Naive thymus-derived CD8-positive, alpha-beta T cell (primary cell): ENCODE measurements at places on chromosomes 13 and 19.

GRCh38 chr19:48933382-48933932, at the start of gene DHDH:
Gene DHDH (plus strand): TSS chr19:48933699. CDS start chr19:48933722, 23 bp downstream.
- DNase-seq = peak; percentile 84
- H3K4me1 ChIP-seq = peaks cover 9% of the 10 kb centered on the region
- H3K4me3 ChIP-seq = peak within 1 kb of the TSS; percentile 92
- H3K27me3 ChIP-seq = peaks cover 3% of the 10 kb centered on the region
- H3K36me3 ChIP-seq = no peaks in the 10 kb centered on the region
- peak within 1 kb of the TSS; percentile 92 for H3K27ac ChIP-seq

DNA sequence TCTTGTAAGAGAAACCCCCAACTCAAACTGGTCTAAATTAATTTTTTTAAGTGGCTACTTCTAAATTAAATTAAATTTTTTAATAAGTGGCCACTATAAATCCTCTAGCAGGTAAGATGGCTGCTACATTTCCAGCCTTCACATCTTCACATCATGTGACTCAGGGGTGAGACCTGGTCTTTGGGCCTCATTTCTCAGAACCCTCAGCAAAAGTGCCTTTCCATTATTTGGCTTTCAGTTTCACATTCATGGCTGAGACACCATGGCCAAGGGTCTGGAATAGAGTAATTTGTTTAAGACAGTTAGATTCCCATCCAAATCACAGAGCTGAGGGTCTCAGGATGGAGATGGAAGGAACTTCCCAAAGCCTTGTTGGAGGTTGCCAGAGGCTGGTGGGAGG, 47.5 kb downstream of the DCT start:
- H3K4me3 ChIP-seq = no peak overlapping the region
- DNase-seq = no peak
- no peaks in the 10 kb centered on the region for H3K27me3 ChIP-seq
- H3K36me3 ChIP-seq = no peaks in the 10 kb centered on the region
- H3K27ac ChIP-seq = no peak overlapping the region

DNA sequence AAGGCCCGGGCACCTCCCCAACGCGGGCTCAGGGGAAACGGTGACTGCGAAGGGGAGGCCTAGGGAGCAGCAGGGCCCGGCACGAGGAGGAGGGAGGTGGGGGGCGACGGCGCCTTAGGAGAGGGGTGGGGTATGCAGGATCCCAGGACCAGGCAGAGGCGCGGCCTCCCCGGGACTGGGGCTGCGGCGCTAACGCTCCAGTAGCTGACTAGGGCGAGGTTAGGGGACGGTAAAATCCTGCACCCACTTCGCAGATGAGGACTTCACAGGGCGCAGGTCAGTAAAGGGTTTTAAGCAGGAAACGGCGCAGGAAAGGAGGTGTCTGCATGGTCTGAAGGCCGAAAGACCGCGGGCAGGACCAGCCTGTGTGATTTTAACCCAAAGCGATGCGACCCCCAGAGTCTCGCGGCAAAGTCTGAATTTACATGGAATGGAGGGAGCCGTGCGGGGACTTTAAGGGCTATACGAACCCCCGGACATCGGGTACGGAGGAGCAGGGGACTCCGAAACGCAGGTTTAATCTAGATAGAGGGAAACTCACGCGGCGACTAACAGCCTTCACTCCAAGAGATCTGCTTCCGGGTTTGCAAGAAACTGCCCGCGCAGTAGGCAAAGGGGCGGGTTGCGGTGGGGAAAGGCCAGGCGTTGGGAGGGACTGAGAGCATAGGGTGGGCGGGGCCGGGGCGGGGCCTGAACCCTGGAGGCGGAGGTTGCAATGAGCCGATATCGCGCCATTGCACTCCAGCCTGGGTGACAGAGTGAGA, at the start of gene ZNF665:
TSS of gene ZNF665 (minus strand) at position 588 of the 764 bp plus-strand sequence. CDS start 10,460 bp downstream, outside the sequence.
- H3K4me3 ChIP-seq = peak within 1 kb of the TSS; percentile 96

DNA sequence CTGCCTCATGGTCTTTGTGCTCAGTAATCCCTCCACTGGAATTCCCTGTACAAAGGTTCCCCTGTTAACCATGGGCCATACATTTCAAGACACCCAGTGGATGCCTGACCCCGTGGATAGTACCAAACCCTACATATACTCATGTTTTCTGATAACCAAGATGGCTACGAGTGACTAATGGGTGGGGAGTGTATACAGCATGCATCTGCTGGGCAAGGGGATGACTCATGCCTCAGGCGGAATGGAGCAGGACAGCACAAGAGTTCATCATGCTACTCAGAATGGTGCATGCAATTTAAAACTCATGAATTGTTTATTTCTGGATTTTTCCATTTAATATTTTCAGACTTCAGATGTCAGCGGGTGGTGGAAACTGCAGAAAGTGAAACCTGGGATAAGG, 13.3 kb upstream of the FGF9 start:
- DNase-seq = no peak
- no peak overlapping the region for H3K4me3 ChIP-seq
- H3K27me3 ChIP-seq = peaks cover 38% of the 10 kb centered on the region
- no peak overlapping the region for H3K27ac ChIP-seq
- H3K36me3 ChIP-seq = peaks cover 10% of the 10 kb centered on the region
- H3K4me1 ChIP-seq = no peaks in the 10 kb centered on the region

GRCh38 chr19:46000491-46001246, 5.4 kb downstream of the CCDC61 start:
- peaks cover 4% of the 10 kb centered on the region for H3K36me3 ChIP-seq
- peaks cover 2% of the 10 kb centered on the region for H3K27me3 ChIP-seq
- peaks cover 39% of the 10 kb centered on the region for H3K4me1 ChIP-seq
- H3K27ac ChIP-seq = peak overlapping the region; percentile 27
- H3K4me3 ChIP-seq = peak overlapping the region; percentile 78

GRCh38 chr19:46678110-46678732, 17.2 kb upstream of the DACT3 start:
- peaks cover 8% of the 10 kb centered on the region for H3K4me1 ChIP-seq
- no peak overlapping the region for H3K27ac ChIP-seq
- H3K27me3 ChIP-seq = no peaks in the 10 kb centered on the region
- peak; percentile 60 for DNase-seq
- peaks cover 14% of the 10 kb centered on the region for H3K36me3 ChIP-seq
- H3K4me3 ChIP-seq = no peak overlapping the region

GRCh38 chr13:23159205-23159759, 21.5 kb upstream of the SGCG start:
- H3K27me3 ChIP-seq = peaks cover 24% of the 10 kb centered on the region
- H3K4me3 ChIP-seq = no peak overlapping the region
- H3K4me1 ChIP-seq = peaks cover 2% of the 10 kb centered on the region
- no peak for DNase-seq
- no peaks in the 10 kb centered on the region for H3K36me3 ChIP-seq
- no peak overlapping the region for H3K27ac ChIP-seq

DNA sequence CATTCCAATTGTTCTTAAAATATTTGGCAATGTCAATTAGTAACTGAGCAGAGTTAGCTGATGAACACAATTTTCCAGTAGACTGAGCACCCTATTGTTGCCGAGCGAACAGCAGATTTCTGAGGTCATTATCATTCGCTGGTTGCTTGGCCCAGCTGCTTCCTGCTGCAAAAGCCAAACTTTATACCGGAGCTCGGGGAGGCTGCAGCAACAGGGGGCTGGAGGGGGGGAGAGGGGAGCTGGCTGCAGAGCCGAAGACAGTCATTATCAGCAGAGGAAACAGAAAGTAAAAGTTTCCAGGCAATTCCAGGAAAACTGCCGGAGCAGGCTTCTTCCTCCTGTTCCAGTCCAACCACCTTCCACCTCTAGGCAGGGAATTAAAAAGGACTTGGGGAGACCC, 77.9 kb downstream of the ZNF536 start:
- DNase-seq = no peak
- H3K4me1 ChIP-seq = no peaks in the 10 kb centered on the region
- H3K4me3 ChIP-seq = no peak overlapping the region
- no peaks in the 10 kb centered on the region for H3K36me3 ChIP-seq
- H3K27ac ChIP-seq = no peak overlapping the region

DNA sequence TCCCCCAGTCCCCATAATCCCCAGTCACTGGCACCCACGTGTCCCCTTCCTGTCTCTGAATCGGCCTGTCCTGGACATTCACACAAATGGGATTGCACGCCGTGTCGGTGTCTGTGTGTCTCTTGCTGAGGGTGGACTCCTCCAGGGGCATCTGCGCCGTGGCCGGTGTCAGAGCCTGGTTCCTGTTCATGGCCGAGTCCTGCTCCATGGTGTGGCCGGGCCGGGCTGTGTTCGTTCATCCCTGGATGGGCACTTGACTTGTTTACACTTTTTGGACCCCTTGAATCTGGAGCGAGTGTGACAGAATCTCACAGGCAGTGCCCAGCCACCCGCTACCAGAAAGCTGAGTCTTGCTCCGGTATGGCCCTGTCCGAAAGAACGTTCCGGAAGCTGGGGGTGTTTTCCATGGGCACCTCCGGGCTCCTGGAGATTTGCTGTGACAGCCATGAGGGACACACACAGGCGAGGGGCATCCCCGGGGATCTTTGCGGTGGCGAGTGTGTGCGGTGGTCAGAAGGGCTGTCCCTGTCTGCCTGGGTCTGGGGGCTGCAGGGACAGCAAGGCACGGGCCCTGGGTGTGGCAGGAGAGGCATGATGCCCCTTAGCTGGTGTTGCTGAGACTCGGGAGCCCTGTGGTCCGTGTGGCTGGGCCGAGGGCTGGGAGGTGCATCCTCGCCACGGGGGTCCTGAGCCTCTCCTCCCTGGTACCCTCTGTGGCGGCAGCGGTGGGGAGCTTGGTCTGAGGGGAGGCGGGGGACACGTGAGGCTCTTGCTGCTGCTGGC, 6.4 kb upstream of the MEX3D start:
- no peak overlapping the region for H3K4me3 ChIP-seq
- H3K36me3 ChIP-seq = no peaks in the 10 kb centered on the region
- no peak for DNase-seq

GRCh38 chr13:50779443-50780200, 63.9 kb downstream of the DLEU7 start:
- no peak overlapping the region for H3K27ac ChIP-seq
- H3K36me3 ChIP-seq = no peaks in the 10 kb centered on the region
- no peak overlapping the region for H3K4me3 ChIP-seq

DNA sequence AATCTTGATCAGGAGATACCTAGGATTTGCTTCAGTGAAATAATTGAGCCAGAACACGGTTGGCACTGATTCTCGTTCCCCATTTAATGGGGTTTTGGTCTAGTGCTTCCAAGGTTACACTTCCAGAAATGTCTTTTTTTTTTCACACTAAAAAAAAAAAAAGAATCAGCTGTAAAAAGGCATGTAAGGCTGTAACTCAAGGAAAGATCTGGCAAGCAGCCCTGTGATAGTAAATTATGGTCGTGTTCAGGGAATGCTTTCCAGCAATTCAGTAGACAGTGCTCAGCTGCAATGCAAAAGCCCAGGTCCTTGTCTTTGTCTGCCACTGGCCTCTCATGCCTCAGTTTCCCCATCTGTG, 27.2 kb upstream of the NDUFS7 start:
- DNase-seq = no peak
- H3K27ac ChIP-seq = no peak overlapping the region
- no peaks in the 10 kb centered on the region for H3K27me3 ChIP-seq
- H3K4me1 ChIP-seq = peaks cover 24% of the 10 kb centered on the region
